ENCODE measurements at places on chromosomes 4 and X.

DNA sequence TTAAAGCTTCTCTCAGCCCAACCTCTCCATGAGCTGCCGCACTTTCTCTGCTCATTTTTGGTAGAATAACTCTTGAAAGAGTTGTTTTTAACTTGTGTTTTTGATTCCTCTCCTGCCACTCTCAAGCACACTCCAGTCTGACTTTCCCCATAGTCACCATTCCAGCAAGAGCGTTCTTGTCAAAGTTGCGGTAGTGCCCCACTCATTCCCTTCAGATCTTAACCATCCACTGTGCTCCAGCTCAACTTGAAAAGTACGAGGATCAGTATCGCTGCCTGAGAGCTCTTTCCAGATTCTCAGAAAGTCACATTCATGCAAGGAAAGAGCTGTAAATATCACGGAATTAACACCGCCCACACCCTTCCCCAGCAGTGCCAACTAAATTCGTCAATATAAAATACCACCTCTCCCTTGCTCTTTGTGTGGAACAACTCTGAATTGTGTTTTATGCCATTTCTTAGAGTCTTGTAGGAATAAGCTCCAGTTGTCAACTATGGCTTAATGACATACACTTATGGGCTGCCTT lies 59.7 kb upstream of the IL15 start:
- H3K36me3 ChIP-seq = no peaks in the 10 kb centered on the region
- no peaks in the 10 kb centered on the region for H3K27me3 ChIP-seq
- DNase-seq = no peak
- no peak overlapping the region for H3K27ac ChIP-seq
- H3K4me3 ChIP-seq = no peak overlapping the region

GRCh38 chr4:184232202-184232601 lies 14.5 kb upstream of the ENPP6 start:
- H3K27ac ChIP-seq = no peak overlapping the region
- H3K27me3 ChIP-seq = no peaks in the 10 kb centered on the region
- no peaks in the 10 kb centered on the region for H3K4me1 ChIP-seq
- no peaks in the 10 kb centered on the region for H3K36me3 ChIP-seq
- no peak overlapping the region for H3K4me3 ChIP-seq
- DNase-seq = no peak

- H3K36me3 ChIP-seq = no peaks in the 10 kb centered on the region
- no peak overlapping the region for H3K4me3 ChIP-seq
- peak; percentile 19 for DNase-seq
- H3K4me1 ChIP-seq = no peaks in the 10 kb centered on the region
- peaks cover 8% of the 10 kb centered on the region for H3K27me3 ChIP-seq
- H3K27ac ChIP-seq = no peak overlapping the region
Observed at GRCh38 chr4:10746371-10747171, 62.0 kb upstream of the CLNK start.

GRCh38 chr4:61995717-61996340 lies 795.7 kb downstream of the ADGRL3 start:
- no peak overlapping the region for H3K27ac ChIP-seq
- no peaks in the 10 kb centered on the region for H3K27me3 ChIP-seq
- no peak overlapping the region for H3K4me3 ChIP-seq
- no peaks in the 10 kb centered on the region for H3K4me1 ChIP-seq

DNA sequence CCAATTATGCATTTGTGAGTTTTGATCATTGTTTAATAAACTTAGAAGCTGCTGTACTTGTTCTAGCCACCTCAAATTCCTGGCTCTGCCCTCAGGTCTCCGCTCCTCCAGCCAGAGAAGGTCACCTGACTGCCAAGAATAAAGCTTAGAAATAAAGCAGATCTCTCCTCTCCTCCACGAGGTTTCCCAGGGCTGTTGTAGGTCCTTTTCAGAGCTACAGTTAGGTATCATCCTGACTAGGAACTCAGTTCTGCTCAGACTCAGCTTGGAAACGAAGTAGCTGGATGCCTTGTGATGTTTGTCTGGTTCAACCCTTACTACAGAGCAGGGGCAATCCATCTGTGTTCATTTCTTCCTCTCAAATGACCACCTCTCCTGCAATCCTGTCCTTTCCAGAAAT lies 79.1 kb upstream of the RAPGEF2 start:
- H3K36me3 ChIP-seq = no peaks in the 10 kb centered on the region
- H3K4me3 ChIP-seq = no peak overlapping the region
- H3K27ac ChIP-seq = no peak overlapping the region
- no peaks in the 10 kb centered on the region for H3K27me3 ChIP-seq

DNA sequence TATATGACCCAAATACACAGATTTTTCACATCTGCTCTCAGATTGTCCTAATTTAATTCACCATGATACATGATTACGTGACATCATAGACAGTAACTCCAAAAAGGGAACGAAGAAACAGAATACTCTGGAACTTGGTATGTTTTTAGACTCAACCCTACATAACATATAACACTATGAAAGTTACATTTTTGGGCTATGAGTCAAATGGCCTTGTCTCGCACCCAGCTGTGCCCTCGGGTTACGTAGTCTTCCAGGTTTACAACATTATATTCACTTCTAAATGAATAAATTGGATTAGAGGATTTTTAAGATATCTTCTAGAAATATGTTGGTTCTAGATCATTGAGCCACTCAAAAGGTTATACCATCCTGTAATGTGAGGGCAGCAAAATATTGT lies 2089.6 kb upstream of the TENM3 start:
- no peak overlapping the region for H3K4me3 ChIP-seq
- H3K27ac ChIP-seq = no peak overlapping the region
- H3K27me3 ChIP-seq = no peaks in the 10 kb centered on the region
- H3K36me3 ChIP-seq = no peaks in the 10 kb centered on the region

DNA sequence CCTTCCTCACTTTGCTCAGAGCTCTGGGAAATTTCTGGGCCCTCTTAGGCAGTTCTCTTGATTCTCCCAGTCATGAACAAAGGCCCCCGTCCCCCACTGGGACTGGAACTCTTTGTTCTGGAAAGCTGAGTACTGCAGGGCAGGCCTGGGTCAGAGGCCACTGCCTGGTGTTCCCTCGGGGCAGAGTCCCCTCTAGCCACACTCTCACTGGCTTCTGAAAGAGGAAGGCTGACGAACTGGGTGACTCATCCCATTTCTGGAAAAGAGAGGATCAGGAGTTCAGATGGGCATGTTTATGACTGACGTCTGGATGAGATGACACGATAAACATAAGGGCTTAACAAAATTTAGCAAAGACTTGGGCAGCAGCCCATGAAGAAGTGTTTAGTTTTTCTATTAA lies 47.7 kb downstream of the DDX3X start:
- no peak for DNase-seq
- H3K4me1 ChIP-seq = no peaks in the 10 kb centered on the region
- no peaks in the 10 kb centered on the region for H3K27me3 ChIP-seq

- no peak overlapping the region for H3K27ac ChIP-seq
- H3K27me3 ChIP-seq = no peaks in the 10 kb centered on the region
- no peak for DNase-seq
- H3K4me3 ChIP-seq = no peak overlapping the region
- no peaks in the 10 kb centered on the region for H3K36me3 ChIP-seq
- no peaks in the 10 kb centered on the region for H3K4me1 ChIP-seq
Observed at GRCh38 chr4:185286571-185286970, 77.2 kb downstream of the SNX25 start.

GRCh38 chr4:133149932-133150471 lies 908 bp downstream of the PCDH10 start:
- no peak for DNase-seq
- H3K4me1 ChIP-seq = no peaks in the 10 kb centered on the region
- H3K27ac ChIP-seq = no peak overlapping the region
- H3K4me3 ChIP-seq = peak overlapping the region; percentile 53
- no peaks in the 10 kb centered on the region for H3K27me3 ChIP-seq

DNA sequence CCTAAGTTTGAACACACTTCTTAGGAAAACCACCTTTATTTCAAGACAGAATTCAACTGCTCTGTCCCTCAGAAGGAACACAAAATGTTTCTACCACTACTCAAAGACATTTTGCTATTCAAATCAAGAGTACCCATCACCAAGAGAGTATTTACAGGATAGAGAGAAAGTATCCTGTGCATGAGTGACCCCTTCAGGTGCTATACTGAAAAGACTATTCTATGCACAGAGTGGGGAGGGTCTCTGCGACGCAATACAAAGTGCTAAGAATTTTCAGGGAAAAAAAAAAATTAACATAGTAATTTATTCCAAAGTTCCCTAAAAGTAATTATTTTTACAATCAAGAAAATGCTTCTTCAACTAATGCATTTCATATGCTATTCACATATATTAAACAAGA lies 346.4 kb upstream of the FAM241A start:
- peak; percentile 9 for DNase-seq
- H3K27me3 ChIP-seq = no peaks in the 10 kb centered on the region
- no peaks in the 10 kb centered on the region for H3K36me3 ChIP-seq
- H3K4me1 ChIP-seq = no peaks in the 10 kb centered on the region
- no peak overlapping the region for H3K4me3 ChIP-seq
- H3K27ac ChIP-seq = no peak overlapping the region

DNA sequence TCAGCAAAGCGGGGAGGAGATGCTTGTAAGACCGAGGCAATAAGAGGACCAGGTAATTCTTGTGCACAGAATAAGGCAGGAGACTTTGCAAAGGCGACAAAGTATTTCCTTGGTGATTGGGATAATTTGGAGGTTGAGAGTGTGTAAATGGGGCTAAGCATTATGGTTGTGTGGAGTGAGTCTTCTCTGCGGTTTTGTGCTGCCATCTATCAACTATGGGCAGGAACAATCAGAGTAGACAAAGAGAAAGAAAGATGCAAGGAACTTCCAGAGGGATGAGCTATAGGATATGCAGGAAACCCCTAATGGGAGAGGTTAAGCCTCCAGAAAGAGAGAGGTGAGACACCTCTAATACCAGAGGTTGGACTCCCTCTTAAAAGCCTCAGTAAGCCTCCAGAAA lies 339.8 kb downstream of the PAPSS1 start:
- no peaks in the 10 kb centered on the region for H3K27me3 ChIP-seq
- no peaks in the 10 kb centered on the region for H3K36me3 ChIP-seq
- no peak overlapping the region for H3K4me3 ChIP-seq
- H3K4me1 ChIP-seq = peaks cover 3% of the 10 kb centered on the region

- no peaks in the 10 kb centered on the region for H3K4me1 ChIP-seq
- H3K4me3 ChIP-seq = no peak overlapping the region
- H3K27me3 ChIP-seq = 0 out of 2 replicates have a peak, but pooled peaks cover under 1% of the 10 kb centered on the region
- H3K36me3 ChIP-seq = no peaks in the 10 kb centered on the region
- no peak for DNase-seq
- H3K27ac ChIP-seq = no peak overlapping the region
Observed at GRCh38 chr4:16294455-16294854, 68.2 kb upstream of the TAPT1 start.

DNA sequence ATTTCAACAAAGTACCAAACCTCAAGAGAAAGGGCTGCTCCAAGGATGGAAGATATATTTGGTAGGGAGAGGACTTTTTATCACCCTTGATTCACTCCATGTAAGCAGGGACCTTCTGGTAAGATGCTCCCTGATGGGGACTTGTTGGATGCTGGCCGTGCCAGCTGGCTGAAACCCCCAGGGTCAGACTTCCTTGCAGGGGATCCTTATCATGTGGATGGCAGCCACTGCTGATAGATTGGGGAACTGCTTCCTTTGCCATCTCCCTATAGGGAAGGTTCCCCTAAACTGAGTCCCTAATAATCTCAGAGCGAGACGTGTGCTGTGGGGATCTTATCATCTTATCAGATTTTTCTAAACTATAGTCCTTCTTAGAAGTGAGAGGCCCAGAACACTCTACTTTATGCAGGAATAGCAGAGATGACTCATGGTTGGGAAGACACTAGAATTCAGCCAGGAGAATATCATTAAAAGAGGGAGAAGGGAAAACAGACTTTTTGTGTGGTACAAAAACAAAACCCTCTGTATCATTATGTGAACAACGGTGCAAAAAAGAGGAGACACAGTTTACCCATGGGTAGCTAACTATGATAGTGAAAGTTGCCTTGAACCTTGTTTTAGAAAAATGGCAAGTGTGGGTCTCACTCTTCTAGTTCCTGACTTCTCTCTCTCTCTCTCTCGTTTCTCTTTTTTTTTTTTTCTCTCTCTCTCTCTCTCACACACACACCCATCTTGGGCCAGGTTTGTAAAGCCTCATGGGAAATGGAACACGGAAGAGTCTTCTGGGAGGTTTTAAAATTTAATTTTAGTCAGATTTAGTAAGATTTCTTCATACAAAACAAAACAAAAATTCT lies 16.1 kb downstream of the RHOH start:
- H3K27ac ChIP-seq = no peak overlapping the region
- H3K4me3 ChIP-seq = no peak overlapping the region
- no peak for DNase-seq

DNA sequence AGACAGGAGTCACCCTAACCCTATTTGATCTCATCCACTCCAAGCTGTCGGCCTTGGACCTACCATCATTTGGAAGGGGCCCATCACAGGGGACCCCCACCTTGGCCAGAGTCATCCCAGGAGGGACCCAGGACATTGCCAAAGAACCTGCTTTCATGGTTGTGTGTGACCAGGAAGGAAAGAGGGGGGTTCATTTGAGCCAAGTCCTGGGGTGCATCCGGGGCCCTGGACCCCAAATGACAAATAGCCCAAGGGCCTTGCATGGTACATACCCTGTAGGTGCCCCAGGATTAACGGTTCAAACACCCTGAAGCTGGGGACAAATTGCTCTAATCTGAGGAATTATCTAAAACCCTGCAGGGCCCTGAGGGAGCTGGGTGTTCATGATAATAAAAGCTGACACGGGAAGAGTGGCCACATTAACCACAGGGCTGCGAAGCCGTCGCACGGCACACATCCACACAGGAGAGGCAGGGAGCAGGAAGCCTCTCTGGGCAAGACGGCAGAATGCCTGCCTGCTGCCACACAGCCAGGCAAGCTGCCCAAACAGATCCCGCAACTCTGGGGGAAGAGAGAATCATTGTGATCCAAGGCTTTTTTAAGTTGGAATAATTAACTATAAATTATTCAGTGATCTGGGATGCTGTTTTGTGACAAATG lies 28.2 kb upstream of the PPP2R2C start:
- H3K4me1 ChIP-seq = no peaks in the 10 kb centered on the region
- H3K27ac ChIP-seq = no peak overlapping the region
- no peaks in the 10 kb centered on the region for H3K36me3 ChIP-seq
- no peak overlapping the region for H3K4me3 ChIP-seq
- DNase-seq = no peak

DNA sequence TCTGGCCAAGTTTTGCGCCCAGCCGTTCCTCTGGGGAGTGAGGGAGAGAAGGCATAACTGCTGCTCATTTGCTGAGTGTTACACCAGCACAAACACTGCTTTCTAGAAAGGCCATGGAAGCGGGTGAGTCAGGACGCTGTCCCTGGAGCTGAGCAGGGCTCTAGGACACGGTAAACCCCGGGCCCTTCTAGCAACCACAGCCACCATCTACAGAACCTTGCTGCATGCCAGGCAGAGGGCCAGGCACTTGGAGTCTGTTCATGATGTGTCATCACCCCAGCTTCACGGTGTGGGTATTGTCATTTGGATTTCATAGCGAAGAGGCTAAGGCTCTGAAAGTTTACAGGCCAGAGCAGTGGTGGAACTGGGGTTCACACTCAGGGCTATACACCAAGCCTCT lies 31.8 kb upstream of the C4orf50 start:
- no peak for DNase-seq
- no peak overlapping the region for H3K4me3 ChIP-seq
- H3K27ac ChIP-seq = no peak overlapping the region
- no peaks in the 10 kb centered on the region for H3K36me3 ChIP-seq

GRCh38 chr4:126172126-126172525 lies 857.4 kb downstream of the FAT4 start:
- no peak overlapping the region for H3K4me3 ChIP-seq
- DNase-seq = no peak
- no peaks in the 10 kb centered on the region for H3K4me1 ChIP-seq
- no peaks in the 10 kb centered on the region for H3K36me3 ChIP-seq
- H3K27ac ChIP-seq = no peak overlapping the region
- H3K27me3 ChIP-seq = no peaks in the 10 kb centered on the region

GRCh38 chr4:13615161-13615560 lies 12.4 kb downstream of the BOD1L1 start:
- H3K4me1 ChIP-seq = no peaks in the 10 kb centered on the region
- no peak overlapping the region for H3K27ac ChIP-seq
- peaks cover 70% of the 10 kb centered on the region for H3K36me3 ChIP-seq
- no peak overlapping the region for H3K4me3 ChIP-seq
- no peaks in the 10 kb centered on the region for H3K27me3 ChIP-seq

Measured in SJCRH30 (cell line).